ENCODE measurements at places on chromosomes 7 and 10. TPM values are rescaled to one million over a fixed set of nuclear protein-coding genes. Genes with fewer than 3 reads are reported as not detected.

DNA sequence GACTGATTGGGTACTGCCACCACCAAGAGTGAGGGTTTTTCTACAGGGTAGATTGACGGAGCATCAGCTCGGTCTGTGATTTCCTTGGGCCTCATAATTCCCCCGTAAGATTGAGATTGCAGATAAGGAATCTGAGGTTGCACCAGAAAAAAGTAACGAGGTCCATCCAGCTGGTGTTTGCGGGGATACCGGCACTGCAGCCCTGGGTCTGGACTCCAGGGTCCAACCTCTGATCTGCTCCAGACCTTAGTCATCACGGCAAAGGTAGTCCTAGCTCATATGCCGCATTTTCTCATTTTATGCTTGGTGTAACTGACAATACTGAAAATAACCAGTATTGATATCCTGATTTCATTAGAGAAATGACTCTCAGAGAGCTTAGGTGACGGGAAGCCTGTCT, 3.9 kb downstream of the CARD11 start:
- no peak for DNase-seq

DNA sequence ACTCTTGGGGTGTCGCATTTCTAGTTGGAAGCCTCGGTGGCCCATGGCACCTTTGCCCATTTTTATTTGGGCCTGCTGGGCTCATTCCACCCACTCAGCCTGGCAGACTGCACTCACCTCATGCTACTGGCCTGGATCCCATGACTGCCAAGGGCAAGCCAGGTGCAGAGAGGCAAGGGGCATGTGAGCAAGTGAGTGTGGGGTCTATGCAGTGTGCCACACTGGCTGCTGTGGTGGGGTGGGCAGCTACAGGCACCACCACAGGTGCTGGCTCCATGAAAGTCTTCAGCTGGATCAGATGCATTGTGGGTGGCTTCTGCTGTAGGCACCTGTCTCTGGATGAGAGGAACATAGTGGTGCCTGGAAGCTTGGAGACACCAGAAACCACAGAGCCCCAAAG, 220.8 kb downstream of the POLR1F start:
- no peak for DNase-seq

The TEX47 gene
- total RNA-seq: not detected

- DNase-seq: no peak
Observed at GRCh38 chr10:66934711-66935110, 8.9 kb downstream of the LRRTM3 start.

DNA sequence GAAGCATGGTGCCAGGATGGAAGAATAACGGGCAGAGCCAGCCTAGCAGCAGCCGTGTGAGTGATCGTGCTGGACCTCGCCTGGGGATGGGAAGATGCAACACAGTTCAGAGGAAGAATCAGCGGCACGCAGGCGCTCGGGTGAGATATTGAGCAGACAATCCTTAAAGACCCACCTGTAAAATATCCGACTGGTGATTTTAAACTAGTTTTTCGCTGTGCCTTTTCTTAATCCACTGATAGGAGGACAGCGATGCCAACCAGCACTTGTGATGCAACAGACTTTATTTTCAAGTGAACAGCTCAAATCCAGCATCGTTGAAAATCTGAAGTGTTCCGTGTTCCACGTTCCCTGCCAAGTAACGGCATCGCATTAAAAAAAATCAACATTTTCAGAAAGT, 214.7 kb downstream of the TEX36 start:
- no peak for DNase-seq

GRCh38 chr7:121555558-121555957, 159.4 kb upstream of the FAM3C start:
- no peak for DNase-seq

The MOGAT3 gene
- total RNA-seq: not detected

The GPR146 gene
- 0.66 TPM for total RNA-seq

GRCh38 chr7:40717242-40717641, 582.4 kb downstream of the SUGCT start:
- DNase-seq: peak; percentile 95

The SCD gene
- total RNA-seq: 173 TPM

DNA sequence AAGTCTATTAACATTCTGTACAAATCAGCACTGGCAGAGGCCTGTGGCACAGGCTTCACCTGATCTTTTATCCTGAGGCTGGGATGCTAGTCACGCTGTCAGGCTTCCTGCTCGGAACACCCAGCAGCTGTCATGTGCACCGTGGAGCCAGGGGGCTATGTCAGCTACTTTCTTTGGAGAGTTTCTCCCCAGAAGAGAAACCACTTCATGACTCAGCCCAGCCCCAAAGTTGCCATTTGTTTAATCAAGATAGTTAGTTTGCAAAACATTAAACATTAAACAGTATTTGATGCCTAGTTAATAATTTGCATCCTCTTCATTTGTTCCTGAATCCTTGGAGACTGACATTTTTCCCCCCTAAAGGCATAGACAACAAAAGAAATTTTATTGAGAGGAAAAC, at the start of gene HABP2:
TSS of gene HABP2 (plus strand) at position 353 of the 400 bp plus-strand sequence. CDS start 69 bp downstream, outside the sequence.
- peak; percentile 58 for DNase-seq

DNA sequence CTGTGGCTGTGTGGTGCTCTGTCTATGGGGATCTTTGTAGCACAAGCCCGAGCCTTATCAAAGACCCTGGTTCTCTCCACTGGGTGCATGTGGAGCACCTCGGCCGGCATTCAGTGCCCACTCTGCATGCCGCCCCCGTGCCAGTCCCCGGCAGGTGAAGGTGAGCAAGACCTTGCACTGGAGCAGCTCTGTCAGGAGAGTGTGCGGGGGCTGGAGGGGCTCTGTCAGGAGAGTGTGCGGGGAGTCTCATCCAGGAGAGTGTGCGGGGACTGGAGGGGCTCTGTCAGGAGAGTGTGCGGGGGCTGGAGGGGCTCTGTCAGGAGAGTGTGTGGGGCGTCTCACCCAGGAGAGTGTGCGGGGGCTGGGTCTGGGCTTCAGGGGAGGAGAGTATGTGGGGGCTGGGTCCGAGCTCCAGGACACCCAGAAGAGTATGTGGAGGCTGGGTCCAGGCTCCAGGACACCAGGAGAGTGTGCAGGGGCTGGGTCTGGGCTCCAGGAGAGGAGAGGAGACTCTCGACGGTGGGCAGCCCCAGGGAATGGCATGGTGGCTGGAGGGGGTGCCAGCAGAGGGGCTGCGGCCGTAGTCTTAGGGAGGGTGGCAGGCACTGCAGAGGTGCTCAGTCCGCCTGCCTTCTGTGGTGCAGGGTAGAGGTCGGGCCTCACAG, 40.8 kb downstream of the INPP5A start:
- DNase-seq: no peak

The AGR2 gene
- 378 TPM for total RNA-seq

DNA sequence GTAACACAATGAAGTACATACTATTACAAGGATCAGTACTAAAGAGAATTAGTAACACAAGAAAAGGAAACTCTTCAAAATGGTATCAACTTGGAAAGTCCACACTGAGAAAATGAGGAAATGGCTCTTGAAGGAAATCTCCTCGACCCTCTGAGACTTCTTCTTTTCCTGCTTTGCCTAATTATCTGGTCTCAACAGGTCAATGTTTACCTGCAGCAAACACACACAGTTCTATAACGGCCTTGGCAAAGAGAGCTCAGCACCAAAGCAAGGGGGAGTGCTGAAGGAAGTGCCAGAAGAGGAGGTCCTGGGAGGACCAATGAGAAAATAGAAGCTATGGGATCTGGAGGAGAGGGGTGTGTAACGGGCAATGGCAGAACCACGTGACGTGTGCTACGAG, 21.9 kb downstream of the CHCHD3 start:
- DNase-seq: no peak

GRCh38 chr7:7857143-7857583, 111.4 kb upstream of the GLCCI1 start:
- no peak for DNase-seq

DNA sequence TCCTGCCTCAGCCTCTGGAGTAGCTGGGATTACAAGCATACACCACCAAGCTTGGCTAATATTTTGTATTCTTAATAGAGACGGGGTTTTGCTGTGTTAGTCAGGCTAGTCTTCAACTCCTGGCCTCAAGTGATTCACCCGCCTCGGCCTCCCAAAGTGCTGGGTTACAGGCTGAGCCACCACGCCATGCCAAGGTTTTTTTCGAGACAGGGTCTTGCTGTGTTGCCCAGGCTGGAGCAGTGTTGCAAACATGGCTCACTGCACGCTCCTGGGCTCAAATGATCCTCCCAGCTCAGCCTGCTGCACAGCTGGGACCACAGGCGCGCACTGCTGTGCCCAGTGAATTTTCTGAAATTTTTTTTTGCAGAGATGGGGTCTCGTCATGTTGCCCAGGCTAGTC, 3.3 kb upstream of the SEC31B start:
- DNase-seq: no peak

DNA sequence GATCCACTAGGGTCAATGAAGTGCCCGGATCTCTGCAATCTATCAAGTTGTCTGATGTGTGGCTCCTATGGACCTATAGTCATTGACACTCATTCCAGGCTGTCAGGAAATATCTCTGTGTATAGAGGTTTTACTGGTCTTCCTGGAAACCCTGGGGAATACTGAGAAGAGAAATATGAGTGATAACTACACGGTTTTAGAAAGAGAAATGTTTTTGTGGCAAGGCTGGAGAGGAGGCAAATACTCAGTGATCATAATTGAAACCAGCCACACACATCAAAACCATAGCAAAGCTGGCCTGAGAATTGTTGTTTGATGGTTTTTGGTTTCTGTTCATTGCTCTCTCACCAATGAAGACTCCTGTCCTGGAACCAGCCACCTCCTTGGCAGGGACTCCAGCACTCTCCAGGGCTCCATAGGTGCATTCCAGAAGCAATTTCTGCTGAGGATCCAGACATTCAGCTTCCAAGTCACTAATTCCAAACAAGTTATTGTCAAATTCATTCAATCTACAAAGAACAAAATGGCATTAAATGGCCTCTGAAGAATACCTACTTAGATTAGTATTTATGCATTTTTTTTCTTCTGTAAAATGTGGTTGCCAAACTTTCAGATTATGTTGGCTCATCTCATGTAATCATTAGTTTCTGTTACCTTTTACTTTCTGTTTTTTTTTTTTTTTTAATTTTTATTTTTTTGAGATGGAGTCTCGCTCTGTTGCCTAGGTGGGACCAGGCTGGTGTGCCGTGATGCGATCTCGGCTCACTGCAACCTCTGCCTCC, 108.6 kb upstream of the ABI1 start:
- no peak for DNase-seq

The AMPH gene
- not detected for total RNA-seq

GRCh38 chr7:101174322-101174854, 5.7 kb downstream of the NAT16 start:
- DNase-seq: no peak

The FRMPD2 gene
- 1.9 TPM for total RNA-seq
